ENCODE measurements at places on chromosomes 7 and 10.

GRCh38 chr7:128361411-128362379, at the start of gene PRRT4:
Gene PRRT4, minus strand, starts transcription at chr7:128361690.
- DNase-seq: peak; percentile 29

GRCh38 chr7:95330204-95330960, 6.0 kb upstream of the PON1 start:
- no peak for DNase-seq

DNA sequence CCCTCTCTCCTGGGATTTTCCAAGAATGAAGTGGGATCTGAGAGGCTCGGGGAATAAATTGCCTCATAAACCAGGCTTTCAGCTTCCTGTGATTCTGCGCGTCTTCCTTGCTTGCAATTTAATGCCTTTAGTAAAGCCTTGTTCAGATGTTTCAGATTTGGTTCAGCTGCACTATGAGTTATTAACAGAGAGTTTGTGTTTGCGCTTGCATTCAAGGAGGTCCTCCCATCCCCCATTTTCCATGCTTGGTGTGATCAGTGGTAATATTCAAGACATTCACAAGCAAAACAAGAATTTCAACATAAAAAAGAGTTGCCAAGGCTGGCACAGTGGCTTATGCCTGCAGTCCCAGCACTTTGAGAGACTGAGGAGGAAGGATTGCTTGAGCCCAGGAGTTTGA, 1068.9 kb downstream of the TYW1 start:
- DNase-seq: no peak

DNA sequence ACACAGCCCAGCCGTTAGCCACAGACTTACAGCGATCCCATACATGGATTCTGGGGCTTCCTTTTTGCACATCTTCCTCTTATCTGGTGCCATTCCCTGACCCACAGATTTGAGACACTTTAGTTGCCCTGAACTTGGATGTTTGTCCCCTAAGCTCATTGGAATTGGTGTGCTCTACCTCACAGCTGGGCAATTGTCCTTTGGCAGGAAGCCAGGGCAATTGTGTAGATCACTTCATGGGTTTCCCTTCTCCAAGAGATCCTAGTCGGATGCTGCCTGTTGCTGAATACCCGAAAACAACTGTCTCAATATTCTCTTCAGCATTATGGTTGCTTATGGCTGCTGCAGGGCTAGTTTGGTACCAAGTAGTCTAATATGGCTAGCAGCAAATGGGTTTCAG, 470.7 kb upstream of the MKI67 start:
- no peak for DNase-seq

DNA sequence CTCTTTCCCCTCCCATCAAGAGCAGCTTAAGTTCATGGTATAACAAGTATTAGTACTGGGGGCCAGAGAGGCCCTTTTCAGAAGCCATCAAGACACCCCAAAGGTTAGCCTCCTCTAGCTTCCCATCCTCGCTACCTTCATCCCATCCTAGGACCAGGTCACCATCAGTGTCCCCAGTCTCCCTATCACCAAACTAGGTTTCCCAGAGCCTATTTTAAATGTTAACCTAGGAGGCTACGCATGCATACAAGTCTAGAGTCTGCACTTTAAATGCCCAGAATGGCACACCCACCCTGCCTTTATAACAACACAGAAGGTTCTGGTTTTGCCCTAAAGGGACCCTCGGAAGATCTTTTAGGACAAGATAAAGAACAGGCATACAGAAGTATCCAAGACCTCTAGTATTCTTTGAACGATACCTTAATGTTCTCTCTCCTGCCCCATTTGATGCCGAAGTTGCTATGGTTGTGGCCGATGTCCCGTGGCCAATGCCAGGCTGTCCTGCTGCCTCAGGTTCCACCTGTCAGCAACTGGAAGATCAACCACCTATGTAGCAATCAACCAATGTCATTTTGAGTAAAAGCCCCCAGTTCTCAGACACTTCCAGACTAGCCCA, 2.2 kb downstream of the GPRIN2 start:
- DNase-seq: no peak

- DNase-seq: no peak
Measured at GRCh38 chr7:111392294-111392693, 170.0 kb downstream of the IMMP2L start.

DNA sequence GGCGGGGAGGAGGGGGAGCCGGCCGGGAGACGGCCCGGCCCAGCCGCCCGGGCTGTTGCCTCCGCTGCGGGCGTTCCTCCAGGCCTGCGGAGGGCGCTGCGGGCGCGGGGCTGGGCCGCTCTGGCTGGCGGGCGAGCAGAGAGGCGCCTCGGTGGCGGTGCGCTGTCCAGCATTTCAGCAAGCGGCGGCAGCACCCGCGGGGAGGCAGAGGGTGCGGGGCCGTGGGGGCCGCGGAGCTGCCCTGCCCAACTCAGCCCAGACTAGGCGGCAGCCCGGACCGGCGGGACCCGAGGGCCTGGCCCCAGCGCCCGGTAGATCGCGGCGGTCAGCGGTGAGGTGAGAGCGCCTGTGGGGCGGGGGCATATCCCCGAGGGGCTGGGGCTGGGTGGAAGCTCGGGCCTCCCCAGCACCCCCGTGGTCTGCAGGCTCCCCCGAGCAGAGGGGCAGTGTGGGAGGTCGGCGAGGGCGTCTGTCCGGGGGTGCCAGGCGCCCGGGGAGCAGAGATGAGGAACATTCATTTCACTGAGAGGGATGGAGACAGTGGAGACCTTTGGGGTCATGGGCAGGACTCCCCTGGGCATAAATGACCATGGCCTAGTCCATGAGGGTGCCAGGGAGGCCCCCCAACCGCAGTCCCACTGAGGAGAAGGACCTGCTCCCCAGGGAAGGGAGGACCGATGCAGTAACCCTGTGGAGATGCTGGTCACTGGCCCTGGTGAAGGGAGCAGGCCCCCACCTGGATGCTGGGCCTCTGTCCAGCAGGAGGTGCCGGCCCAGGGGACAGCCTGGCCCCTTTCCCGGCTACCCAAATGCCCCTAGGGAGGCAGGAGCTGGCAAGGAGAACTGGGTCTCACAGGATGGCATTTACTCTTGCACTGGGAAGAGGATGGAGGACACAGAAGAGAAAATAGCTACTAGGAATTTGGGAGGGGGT, at the start of gene SRRM3:
Gene SRRM3 (plus strand): TSS at position 165 of the 934 bp plus-strand sequence. CDS start 33,171 bp downstream, outside the sequence.
- peak; percentile 62 for DNase-seq

GRCh38 chr10:127398971-127399365, 150.1 kb upstream of the NPS start:
- DNase-seq: no peak

DNA sequence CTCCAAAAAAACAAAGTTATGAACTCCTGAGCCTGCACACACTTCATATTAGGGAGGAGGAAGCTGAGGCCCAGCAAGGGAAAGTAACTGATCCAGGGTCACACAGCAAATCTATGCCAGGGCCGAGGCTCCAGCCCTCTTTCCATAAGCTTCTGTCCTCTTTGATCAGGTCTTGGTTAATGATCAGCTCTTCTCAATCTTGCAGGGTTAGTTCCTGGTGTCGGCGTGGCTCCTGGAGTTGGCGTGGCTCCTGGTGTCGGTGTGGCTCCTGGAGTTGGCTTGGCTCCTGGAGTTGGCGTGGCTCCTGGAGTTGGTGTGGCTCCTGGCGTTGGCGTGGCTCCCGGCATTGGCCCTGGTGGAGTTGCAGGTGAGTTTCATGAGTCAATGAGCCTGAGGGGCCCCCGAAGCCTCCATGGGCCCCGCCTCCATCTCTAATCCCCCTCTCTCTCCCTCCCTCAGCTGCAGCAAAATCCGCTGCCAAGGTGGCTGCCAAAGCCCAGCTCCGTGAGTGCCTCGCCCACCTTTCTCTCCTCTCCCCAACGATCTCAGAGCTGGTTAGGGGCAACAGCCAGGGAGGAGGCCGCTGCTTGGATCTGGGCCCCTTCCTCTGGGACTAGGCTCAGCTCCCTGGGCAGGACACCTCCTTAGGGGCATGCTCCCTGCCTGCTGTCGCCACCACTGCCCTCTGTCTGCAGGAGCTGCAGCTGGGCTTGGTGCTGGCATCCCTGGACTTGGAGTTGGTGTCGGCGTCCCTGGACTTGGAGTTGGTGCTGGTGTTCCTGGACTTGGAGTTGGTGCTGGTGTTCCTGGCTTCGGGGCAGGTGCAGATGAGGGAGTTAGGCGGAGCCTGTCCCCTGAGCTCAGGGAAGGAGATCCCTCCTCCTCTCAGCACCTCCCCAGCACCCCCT, 23.7 kb upstream of the LIMK1 start:
- DNase-seq: no peak

GRCh38 chr7:22675421-22675820, 51.6 kb upstream of the IL6 start:
- DNase-seq: no peak

GRCh38 chr7:95927756-95928155, 155.4 kb downstream of the DYNC1I1 start:
- no peak for DNase-seq

DNA sequence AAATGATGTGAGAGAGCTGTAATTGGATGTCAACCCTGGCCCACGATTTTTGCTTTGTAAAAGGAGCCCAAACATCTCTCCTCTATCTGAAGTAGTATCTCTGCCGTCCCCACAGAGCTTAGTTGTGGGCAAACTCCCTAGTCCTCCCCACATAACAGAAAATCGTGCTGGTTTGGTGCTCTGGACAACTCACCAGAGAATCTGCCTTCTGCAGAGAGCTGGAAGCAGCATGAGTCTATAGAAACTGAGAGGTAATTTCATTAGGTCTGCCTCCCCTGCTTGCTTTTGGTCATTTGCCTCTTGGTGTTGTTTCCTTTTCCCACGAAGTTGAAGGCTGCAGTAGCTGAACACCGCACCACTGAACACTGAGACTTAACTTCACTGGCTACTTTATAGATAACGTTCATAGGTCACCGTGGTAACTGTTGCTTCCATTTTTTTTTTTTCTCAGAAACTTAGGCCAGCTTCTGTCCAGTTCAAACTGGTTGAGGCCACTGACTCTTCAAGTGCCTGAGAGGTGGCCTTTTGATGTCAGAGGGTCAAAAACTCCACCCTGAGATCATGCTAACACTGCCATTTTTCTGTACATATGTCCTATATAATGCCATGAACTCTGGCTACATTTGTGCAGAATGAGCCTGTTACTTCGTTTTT, 3.3 kb upstream of the CDCA7L start:
- DNase-seq: no peak

DNA sequence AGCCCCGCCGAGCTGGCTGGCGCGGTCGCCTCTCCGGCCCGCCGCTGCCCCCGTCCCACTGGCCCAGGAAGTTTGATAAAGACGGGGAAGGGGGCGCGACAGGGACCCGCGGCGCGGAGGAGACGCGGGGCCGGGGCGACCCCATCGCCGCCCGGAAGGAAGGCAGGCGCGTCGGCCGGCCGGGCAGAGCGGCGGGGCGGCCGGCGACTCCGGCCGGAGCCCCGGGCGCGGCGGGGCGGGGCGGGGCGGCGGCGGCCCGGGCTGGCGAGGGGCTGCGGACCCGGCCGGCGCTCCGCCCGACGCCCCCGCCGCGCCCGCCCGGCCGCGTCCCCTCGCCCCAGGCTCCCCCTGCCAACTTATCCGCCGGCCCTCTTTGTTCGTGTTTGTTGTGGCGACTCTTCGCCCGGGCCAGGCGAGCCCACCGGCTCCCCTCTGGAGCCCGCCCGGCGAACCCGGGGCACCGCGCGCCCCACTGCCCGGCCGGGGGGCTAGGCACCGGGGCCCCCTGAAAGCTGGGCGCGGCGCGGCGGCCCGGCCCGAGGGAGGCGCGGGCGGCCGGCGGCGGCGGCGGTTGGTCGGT, 571 bp downstream of the KDM7A start:
- DNase-seq: no peak

GRCh38 chr7:133572843-133573242, 320.0 kb downstream of the EXOC4 start:
- no peak for DNase-seq

GRCh38 chr7:141201145-141201885, 127.5 kb downstream of the TMEM178B start:
- no peak for DNase-seq

DNA sequence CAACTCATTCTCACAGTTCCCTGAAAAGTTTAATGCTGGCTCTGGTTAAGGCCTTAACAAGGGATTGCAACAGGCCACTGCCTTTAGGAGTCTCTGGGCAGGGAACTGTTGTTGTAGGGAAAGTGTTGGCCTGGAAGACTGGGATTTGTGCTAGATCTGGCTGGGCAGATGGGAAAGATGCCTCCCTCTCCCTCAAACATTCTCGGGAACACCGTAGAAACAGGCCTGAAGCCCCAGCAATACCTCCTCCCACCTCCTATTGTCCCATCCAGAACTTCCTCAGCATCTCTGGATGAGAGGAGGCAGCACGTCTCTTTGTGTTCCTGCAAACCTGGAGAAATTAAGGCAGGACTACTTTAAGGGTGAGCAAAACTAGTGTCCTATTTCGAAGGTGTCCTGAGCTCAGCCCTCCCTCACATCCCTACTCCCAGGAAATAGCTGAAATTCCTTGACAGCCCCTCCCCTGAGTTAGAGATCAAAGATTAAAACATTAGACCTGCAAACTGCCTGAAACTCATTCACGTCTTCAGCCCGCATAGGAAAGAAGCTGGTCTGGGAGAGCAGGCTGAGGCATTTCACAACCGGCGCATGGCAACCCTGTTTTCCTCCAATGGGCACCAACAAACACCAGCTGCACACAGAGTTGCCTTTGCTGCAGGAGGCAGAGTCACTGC, 10.9 kb upstream of the MAP3K8 start:
- no peak for DNase-seq

- no peak for DNase-seq
Measured at GRCh38 chr10:84563868-84564267, 235.5 kb downstream of the CCSER2 start.

- DNase-seq: no peak
Measured at GRCh38 chr10:124271676-124272075, 147.0 kb downstream of the OAT start.

GRCh38 chr7:20595971-20596370, 19.5 kb upstream of the ABCB5 start:
- no peak for DNase-seq

DNA sequence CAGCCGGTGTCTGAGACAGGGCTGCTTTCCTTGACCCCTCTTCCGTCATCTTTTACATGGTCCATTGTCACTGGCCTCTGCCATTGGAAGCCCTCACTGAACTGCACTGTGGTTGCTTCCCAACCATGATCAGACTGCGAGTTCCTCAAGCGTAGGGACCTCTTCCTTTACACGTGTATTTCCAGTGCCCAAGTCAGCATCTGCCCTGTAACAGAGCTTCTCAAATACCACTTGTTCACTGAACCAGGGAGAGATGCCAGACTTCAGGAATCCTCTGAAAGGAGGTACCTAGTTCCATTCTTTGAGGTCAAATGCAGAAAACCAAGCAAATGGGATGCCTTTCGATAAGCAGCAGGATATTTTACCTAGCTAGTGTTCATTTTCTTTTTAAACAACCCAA, 145.1 kb downstream of the NRP1 start:
- DNase-seq: no peak

GRCh38 chr10:103542764-103543616, 49.5 kb downstream of the NEURL1 start:
- no peak for DNase-seq

GRCh38 chr10:50551894-50552293, 71.9 kb downstream of the SGMS1 start:
- no peak for DNase-seq

DNA sequence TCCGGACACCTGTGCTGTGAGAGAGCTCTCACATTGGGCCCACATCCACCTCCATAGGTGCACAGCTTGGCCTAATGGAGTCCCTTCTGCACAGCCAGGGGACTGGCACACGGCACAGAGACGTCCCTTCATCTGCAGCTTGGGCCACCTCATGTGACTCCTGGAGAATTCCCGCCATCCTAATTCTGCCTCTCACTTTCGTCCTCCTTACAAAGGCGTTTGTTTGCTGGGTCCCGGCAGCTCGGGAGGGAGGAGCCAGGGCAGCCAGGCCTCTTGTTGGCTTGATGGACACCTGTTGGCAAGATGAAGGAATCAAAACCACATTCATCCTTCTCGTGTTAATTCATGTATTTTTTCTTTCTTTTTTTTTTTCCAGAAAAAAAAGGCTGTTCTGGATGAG, 30.7 kb upstream of the TTYH3 start:
- DNase-seq: no peak
